Neural crest cell (in vitro differentiated cells): ENCODE measurements at places on chromosomes 1 and 21.

- no peak for DNase-seq
- H3K4me1 ChIP-seq, result peaks cover 44% of the 10 kb centered on the region
- H3K36me3 ChIP-seq, result no peaks in the 10 kb centered on the region
- H3K27me3 ChIP-seq, result peaks cover 5% of the 10 kb centered on the region
These were observed 3.9 kb upstream of the LEFTY2 start for GRCh38 chr1:225944951-225945350.

DNA sequence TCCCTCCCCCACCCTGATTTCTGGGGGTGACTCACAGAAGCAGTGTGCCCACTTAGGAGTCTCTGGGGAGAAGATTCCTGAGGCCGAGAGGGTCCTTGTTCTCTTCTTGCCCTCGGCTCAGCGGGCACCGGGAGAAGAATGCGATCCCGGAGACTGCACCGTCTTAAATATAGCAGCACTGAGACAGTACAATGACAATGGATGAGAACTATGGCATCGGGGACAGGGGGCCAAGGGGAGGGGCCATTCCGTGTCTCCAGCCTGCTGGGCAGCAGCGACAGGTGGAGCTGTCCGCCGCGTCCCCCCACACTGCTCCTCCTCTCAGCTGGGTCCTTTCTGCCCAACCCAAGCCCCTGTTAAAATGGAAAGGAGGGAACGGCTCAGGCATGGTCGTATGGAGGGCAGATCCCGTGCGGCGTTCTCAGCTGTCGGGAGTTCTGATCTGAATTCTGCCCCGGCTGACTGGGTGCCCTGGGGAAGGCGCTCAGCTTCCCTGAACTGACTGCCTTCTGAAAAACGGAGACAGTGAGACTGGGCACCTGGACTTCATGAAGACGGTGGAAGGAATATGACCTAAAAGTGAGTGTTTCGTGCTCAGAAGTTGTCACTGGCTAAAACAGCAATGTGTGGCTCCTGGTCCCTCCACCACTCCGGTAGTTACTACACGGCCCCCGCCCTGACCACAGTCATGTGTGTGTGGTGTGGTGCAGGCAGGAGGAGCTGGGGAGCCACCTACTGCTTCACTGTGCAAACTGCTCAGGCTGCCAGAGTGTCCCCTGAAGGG is at the start of gene MYOM3:
Gene MYOM3, minus strand, starts transcription at position 140 of the 784 bp plus-strand sequence. CDS start 3,499 bp downstream, outside the sequence.
- H3K4me3 ChIP-seq, result no peak within 1 kb of the TSS
- H3K27ac ChIP-seq, result no peak within 1 kb of the TSS
- no peaks in the 10 kb centered on the region for H3K36me3 ChIP-seq
- H3K27me3 ChIP-seq, result peaks cover 34% of the 10 kb centered on the region

DNA sequence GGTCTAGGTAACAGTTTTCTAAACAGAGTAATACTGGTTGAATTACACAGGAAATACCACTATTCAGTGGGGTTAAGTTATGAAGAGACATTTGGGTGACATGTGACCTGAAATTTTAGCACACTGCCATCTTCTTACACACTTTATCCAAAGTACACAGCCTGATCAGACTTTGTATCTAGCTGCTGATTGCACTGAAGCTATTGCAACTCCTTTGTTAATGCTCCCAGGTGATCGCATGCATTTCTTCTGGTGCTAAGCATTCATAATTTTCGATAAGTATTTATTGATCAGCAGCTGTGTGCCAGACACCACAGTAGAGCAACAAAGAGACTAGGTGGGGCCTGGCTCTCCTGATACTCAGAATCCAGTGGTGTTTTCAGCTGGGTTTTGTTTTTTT is 52.4 kb downstream of the AK4 start:
- H3K27me3 ChIP-seq, result no peaks in the 10 kb centered on the region
- H3K36me3 ChIP-seq, result no peaks in the 10 kb centered on the region
- no peak overlapping the region for H3K4me3 ChIP-seq
- no peak for DNase-seq
- no peaks in the 10 kb centered on the region for H3K4me1 ChIP-seq
- H3K27ac ChIP-seq, result no peak overlapping the region

DNA sequence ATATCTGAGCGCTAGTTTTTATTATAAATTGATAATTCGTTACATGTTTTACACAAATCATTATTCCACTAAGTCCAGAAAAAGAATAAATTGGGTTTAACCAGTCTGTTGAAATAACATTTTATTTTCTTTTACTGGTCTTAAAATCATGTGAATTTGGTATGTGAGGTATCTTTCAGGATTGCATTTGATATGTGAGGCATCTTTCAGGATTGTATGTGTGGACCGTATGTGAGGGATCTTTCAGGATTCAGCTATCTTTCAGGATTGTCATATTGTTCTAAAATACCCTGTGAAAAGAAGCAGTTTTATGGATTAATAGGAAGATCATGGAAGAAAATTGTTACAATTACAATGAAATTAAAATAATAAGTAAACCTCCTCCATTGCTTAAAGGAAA is 42.9 kb downstream of the USP25 start:
- H3K27ac ChIP-seq, result no peak overlapping the region
- H3K36me3 ChIP-seq, result peaks cover 11% of the 10 kb centered on the region
- peaks cover 7% of the 10 kb centered on the region for H3K4me1 ChIP-seq
- no peak for DNase-seq
- no peaks in the 10 kb centered on the region for H3K27me3 ChIP-seq
- no peak overlapping the region for H3K4me3 ChIP-seq

DNA sequence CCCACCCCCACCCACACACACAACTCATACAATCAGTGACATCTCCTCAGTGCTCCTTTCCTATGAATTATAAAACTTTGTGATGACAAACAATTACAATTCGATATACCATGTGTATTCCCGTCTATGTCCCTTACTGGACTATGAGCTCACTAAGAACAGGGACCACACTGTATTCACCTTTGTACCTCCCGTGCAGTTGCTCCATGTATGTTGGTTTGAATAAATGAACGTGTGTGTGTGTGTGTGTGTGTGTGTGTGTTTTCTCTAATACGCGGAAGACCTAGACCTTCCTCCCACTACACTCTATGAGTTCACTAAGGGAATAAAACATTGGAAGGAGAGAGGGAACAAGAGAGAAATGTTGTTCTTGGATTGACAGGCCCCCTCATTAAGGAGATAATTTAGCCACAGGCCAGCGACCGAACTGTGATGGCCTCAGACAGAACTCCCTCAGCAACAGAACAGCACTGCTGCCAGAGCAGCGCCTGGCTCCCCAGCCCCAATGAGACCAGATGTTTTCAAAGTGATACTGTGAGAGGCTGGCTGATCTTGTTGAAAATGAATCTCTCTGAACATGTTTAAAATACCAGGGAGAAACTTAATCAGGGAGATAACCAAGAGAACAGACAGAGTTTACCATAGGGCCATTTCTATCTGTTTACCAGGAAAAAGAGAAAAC is 21.7 kb downstream of the BCAR3 start:
- peaks cover 29% of the 10 kb centered on the region for H3K36me3 ChIP-seq
- peak overlapping the region; percentile 4 for H3K4me3 ChIP-seq
- no peaks in the 10 kb centered on the region for H3K27me3 ChIP-seq
- peak overlapping the region; percentile 72 for H3K27ac ChIP-seq
- no peak for DNase-seq
- peaks cover 63% of the 10 kb centered on the region for H3K4me1 ChIP-seq

- no peak overlapping the region for H3K4me3 ChIP-seq
- H3K27ac ChIP-seq, result no peak overlapping the region
- H3K27me3 ChIP-seq, result no peaks in the 10 kb centered on the region
- H3K4me1 ChIP-seq, result no peaks in the 10 kb centered on the region
These were observed 25.4 kb downstream of the NUP210L start for GRCh38 chr1:154129391-154129970.

- DNase-seq, result no peak
- no peak overlapping the region for H3K4me3 ChIP-seq
- H3K27ac ChIP-seq, result no peak overlapping the region
- no peaks in the 10 kb centered on the region for H3K36me3 ChIP-seq
- H3K4me1 ChIP-seq, result no peaks in the 10 kb centered on the region
These were observed 134.6 kb downstream of the GLIS1 start for GRCh38 chr1:53604291-53604919.

DNA sequence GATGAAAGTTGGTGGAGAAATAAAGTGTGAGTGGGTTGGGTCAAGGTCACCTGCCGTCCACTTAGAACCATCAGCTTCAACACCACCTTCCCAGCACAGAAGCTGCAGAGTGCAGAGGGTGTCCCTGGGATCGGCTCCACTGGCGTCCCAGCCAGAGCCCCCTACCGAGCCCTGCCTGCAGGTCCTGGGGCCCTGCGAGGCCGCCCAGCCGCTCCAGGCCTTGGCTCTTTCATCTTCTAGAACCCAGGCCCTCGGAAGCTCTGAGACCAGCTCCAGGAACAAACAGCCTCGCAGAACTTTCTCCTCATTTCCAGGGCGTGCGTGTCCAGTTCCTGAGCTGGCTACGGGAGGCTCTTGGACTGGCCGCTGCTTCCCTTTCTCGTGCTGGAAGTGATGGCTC is 166.0 kb downstream of the PRDM16 start:
- H3K4me3 ChIP-seq, result no peak overlapping the region
- peaks cover 40% of the 10 kb centered on the region for H3K27me3 ChIP-seq
- no peaks in the 10 kb centered on the region for H3K36me3 ChIP-seq
- no peak for DNase-seq

- peaks cover under 1% of the 10 kb centered on the region for H3K4me1 ChIP-seq
- no peaks in the 10 kb centered on the region for H3K36me3 ChIP-seq
- H3K27me3 ChIP-seq, result no peaks in the 10 kb centered on the region
- no peak for DNase-seq
- H3K27ac ChIP-seq, result no peak overlapping the region
These were observed 73.4 kb downstream of the MACF1 start for GRCh38 chr1:39277879-39278278.

DNA sequence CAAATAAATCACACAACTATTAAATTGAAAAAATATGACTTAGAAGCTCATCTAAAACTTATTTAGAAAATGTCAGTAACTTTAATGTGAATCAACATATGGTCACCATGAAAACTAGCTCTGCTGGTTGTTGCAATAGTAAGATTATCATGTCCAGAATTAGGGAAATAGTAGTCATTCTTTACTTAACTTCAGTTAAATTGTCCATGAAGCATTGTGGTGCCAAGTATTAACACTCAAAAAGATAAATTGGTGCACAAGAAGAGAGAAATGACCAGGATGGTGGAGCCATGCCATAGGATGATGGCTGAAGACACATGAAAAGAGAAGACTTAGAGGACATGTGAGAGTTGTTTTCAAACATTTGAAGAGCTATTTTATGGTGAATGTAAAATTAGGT is 130.2 kb upstream of the PTGFR start:
- H3K36me3 ChIP-seq, result no peaks in the 10 kb centered on the region
- H3K27ac ChIP-seq, result no peak overlapping the region
- H3K4me1 ChIP-seq, result no peaks in the 10 kb centered on the region
- peaks cover 14% of the 10 kb centered on the region for H3K27me3 ChIP-seq
- H3K4me3 ChIP-seq, result no peak overlapping the region
- DNase-seq, result no peak

DNA sequence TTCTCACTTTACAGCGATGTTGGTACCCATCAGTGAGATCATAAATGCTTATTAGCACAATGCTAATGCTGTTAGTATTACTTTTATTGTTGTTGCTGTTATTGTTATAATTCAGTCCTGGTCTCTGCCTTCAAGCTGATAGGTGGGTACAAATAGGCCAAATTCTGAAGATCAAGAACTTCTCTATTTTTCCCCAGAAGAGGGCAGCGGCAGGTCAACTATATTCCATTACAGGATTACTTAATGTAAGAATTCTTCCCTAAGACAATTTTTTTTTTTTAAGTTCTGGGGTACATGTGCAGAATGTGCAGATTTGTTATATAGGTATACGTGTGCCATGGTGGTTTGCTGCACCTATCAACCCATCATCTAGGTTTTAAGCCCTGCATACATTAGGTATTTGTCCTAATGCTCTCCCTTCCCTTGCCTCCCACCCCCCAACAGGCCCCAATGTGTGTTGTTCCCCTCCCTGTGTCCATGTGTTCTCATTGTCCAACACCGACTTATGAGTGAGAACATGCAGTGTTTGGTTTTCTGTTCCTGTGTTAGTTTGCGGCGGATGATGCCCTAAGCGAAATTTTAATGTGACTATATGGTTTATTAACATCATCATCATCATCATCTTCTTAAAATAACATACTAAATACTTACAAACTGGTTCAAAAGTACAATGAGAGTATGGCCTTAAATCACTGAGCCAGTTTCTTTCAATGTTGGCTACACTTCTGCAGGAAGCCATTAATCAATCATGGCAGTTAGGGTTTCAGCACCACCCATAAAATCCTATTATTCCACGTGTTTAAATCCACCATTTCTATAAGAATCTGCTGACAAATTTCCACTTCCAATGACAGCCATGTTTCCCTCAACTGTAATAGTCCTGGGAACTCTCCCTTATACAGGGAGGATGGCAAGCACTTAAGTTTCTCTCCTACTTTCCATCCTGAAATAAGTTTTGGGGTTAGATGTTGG is 19.2 kb downstream of the SLC19A2 start:
- H3K4me3 ChIP-seq, result no peak overlapping the region
- peaks cover 4% of the 10 kb centered on the region for H3K36me3 ChIP-seq
- no peak overlapping the region for H3K27ac ChIP-seq

- H3K36me3 ChIP-seq, result no peaks in the 10 kb centered on the region
- DNase-seq, result no peak
- H3K27me3 ChIP-seq, result no peaks in the 10 kb centered on the region
- no peak overlapping the region for H3K27ac ChIP-seq
These were observed 120.2 kb downstream of the NR5A2 start for GRCh38 chr1:200147742-200148141.

GRCh38 chr1:30321246-30321910 is 402.0 kb downstream of the MATN1 start:
- H3K4me3 ChIP-seq, result no peak overlapping the region
- H3K27me3 ChIP-seq, result peaks cover 4% of the 10 kb centered on the region
- H3K27ac ChIP-seq, result no peak overlapping the region
- H3K4me1 ChIP-seq, result no peaks in the 10 kb centered on the region

DNA sequence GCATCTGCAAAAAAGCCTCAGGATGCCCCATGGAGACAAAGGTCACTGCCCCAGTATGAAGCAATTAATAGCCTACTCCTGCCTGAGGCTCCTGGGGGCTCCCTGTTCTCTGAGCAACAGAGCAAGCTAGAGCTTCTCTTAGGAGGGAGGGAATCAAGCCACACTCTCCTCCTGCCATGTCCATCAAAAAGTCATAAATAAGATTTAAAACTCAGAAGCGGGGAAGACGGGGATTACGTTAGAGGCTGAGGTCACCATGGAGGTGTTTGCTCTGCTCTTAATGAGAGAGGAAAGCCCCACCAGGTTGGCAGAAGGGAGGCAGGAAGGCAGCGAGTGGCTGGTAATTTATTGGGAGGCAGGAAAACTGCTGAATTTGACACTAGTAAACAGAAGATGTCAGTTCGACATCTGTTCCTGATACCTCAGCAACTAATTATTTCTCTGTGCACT is 98.4 kb upstream of the TNR start:
- peak overlapping the region; percentile 33 for H3K4me3 ChIP-seq
- no peak for DNase-seq
- H3K27me3 ChIP-seq, result peaks cover 4% of the 10 kb centered on the region
- H3K36me3 ChIP-seq, result no peaks in the 10 kb centered on the region
